ENCODE measurements at places on chromosomes 2 and 18.

GRCh38 chr2:60676706-60677330 is 79.2 kb upstream of the PAPOLG start:
- DNase-seq = no peak

DNA sequence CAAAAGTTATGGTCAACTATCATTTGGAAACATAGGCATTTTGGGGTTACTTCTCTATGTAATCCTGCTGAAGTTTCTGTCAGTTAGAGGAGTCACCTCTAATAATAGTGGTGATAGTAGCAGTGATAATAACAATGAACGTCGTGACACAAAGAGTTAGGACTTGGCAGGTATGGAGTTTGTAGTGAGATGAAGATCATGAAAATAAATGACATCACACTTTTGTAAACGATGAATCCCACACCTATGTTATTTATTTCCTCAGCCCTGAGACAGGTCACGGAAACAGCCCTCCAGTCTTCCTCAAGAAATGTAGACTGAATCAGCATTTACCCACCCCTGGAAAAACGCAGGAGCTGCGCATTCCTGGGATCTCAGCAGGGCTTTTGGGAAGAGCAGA is 38.8 kb downstream of the TSN start:
- no peak for DNase-seq

GRCh38 chr2:38535744-38536506 is 66.8 kb downstream of the HNRNPLL start:
- DNase-seq = peak; percentile 63

DNA sequence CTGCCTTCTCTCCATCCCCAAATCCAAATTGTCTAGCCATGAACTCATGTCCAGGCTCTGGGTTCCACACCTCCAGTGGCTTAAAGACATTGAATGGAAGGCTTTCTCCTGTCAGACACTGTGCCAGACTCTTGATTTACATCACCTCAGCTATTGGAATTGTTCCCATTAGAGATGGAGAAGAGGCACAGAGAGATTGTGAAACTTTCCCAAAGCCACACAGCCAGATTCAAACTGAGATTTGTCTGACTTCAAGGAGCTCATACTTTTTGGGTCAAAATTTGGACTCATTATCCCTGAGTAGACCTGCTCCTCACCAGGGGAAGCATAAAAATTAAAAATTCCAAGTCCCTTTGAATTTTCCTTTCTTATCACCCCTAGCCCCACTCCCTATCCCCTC is 18.9 kb upstream of the MYO3B start:
- DNase-seq = no peak

- DNase-seq = peak; percentile 61
Measured at GRCh38 chr2:174779361-174779928, 15.2 kb upstream of the CHRNA1 start.

DNA sequence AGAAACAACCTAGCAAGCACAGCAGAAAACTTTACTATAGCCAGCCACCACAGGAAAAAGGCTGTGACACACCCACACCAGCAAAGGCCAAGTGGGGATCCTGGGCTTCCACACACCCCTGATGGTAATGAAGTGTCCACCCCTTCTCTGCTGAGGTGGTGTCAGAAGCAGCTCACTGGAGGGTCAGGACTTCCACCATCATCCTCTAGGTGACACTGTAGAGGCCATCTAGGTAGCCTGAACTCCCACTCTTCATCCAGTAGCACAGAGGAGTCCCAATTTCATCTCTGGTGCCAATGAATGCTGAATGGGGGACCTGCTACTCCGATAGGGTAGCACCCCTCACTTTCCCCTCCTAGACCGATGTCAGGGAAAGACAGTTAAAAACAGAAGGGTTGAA is 1544.4 kb downstream of the LRP1B start:
- DNase-seq = peak; percentile 42

- DNase-seq = peak; percentile 28
Measured at GRCh38 chr2:196482119-196483065, 157.1 kb upstream of the CCDC150 start.

GRCh38 chr2:215884451-215885087 is 128.8 kb downstream of the MREG start:
- no peak for DNase-seq

DNA sequence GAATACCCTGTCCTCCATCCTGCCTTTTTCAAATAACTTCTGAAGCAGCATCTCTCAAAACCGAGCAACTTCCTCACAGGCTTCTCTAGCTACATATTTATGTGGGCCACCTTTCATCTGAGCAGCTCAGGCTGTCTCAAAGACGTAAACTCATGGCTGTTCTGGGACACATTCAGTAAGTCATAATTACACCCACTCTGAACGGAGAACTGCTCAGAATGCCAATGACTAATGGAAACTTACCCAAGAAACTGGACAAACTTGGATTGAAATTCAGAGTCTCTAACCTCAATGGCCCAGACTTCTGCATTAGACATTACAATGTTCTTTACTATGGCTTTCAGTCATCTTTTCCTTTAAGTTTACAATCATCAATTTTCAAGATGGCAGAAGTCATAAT is 145.2 kb downstream of the RAD51AP2 start:
- DNase-seq = no peak

DNA sequence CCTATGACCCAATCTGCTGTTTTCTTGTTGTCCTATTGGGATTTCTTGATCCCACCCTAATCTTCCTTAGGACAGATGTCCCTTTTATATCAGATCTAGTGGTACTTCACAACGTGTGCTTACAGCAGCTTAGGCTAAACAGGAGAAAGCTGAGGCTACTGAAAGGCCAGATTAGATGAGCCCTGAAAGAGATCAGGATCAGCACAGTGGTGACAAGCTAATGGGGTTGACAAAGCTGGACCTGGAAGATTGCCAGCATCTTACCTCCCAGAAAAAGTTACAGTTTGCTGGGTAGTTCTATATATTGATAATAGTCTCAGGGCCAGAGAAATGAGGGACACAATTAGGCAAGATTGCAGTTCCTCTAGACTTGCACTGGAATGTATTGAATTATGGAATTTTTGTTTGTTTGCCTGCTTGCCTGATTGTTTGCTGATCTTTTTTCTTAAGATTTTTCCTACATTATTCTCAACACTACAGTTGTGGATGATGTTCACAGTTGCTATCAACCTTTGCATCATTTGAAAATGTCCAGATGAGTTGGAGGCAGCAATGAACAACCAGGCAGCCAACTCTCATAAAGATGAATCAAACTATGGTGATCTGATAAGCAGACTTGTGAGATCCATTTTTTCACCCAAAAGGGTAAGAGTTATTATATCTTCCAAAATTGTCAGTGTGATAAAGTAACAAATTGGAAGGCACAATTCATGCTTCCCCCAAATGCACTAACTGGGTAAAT is 49.1 kb upstream of the PIK3C3 start:
- DNase-seq = no peak

- DNase-seq = peak; percentile 53
Measured at GRCh38 chr2:42128721-42129486, 40.2 kb upstream of the EML4 start.

- DNase-seq = no peak
Measured at GRCh38 chr2:150462770-150463169, 24.7 kb downstream of the RND3 start.

DNA sequence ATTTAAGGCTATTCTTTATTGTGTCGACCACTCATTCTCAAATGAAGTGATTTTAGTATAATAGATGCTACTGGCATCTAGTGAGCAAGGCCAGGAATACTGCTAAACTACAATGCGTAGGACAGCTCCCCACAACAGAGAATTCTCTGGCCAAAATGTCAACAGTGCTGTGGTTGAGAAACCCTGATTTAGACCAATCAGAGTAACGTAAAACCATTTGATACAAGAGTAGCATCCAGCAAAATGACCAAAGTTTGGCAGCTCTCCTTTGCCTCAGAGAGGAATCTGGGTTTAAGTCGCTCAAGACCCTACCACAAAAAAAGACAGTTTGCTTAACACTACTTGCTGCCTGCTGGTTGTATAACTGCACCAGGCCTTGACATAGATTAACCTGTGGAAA is 37.0 kb upstream of the TTN start:
- no peak for DNase-seq

DNA sequence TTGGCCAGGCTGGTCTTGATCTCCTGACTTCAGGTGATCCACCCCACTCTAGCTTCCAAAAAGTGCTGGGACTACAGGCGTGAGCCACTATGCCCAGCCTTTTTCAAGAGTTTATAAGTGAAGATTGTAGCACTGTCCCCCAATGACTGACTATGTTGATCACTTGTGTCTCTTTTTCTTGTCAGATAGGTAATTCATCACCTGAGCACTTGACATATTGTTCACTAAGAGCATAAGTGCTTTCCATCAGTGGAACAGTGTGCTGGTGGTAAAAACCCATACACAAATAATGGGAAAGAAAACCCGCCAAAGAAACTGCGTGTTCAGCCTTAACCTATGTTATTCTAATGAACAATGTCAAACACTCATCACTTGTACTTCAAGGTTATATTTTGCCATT is 414.4 kb upstream of the CDH7 start:
- DNase-seq = no peak

GRCh38 chr18:79520478-79521390 is 125.0 kb downstream of the NFATC1 start:
- DNase-seq = no peak

Data from kidney tubule cell (primary cell).